Activated CD8-positive, alpha-beta T cell treated with anti-CD3 and anti-CD28 coated beads for 36 hours (primary cell): ENCODE measurements at places on chromosomes 3 and 15. TPM values are rescaled to one million over a fixed set of nuclear protein-coding genes. Genes with fewer than 3 reads are reported as not detected.

DNA sequence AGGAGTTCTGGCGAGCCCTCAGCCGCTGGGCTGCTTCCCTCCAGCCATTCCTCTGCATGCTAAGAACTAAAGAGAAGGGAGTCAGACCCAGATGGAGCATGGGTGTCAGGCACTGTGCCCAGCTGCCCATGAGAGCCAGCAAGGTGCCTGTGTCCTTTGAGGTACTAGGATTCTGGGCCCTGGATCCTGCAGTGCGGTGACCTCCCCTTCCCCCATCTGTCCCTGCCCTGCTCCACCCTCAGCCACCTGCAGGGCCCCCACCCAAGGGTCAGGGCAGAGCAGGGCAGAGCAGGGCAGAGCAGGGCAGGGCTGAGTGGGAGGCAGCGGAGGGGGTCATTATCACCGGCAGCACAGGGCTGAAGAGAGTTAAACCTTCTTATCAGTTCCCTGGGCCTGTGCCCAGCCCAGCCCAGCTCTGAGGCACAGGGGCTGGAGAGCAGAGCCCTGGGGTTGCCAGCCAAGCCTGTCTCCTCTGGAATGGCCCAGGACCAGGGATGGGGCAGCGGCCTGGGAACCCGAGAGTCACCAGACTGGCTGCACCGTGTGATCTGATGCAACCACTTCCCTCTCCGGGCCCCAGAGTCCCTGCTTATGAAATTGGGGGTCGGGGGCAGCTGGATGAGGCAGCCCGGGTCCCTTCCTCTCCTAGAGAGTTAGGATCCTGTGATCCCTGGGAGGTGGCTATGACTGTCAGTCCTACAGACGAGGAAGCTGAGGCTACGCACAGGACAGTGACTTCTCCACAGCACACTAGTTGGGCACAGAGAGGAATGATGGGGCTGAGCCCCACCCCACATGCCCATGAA lies 17.3 kb downstream of the ZDHHC19 start:
- DNase-seq: no peak
- H3K4me3 ChIP-seq: no peak overlapping the region
- H3K36me3 ChIP-seq: no peaks in the 10 kb centered on the region
- H3K27me3 ChIP-seq: no peaks in the 10 kb centered on the region

- H3K27ac ChIP-seq: no peak overlapping the region
- H3K27me3 ChIP-seq: peaks cover 1% of the 10 kb centered on the region
- no peaks in the 10 kb centered on the region for H3K4me1 ChIP-seq
- no peak overlapping the region for H3K4me3 ChIP-seq
- no peaks in the 10 kb centered on the region for H3K36me3 ChIP-seq
Measured at GRCh38 chr3:139732729-139733128, 55.0 kb upstream of the NMNAT3 start.

DNA sequence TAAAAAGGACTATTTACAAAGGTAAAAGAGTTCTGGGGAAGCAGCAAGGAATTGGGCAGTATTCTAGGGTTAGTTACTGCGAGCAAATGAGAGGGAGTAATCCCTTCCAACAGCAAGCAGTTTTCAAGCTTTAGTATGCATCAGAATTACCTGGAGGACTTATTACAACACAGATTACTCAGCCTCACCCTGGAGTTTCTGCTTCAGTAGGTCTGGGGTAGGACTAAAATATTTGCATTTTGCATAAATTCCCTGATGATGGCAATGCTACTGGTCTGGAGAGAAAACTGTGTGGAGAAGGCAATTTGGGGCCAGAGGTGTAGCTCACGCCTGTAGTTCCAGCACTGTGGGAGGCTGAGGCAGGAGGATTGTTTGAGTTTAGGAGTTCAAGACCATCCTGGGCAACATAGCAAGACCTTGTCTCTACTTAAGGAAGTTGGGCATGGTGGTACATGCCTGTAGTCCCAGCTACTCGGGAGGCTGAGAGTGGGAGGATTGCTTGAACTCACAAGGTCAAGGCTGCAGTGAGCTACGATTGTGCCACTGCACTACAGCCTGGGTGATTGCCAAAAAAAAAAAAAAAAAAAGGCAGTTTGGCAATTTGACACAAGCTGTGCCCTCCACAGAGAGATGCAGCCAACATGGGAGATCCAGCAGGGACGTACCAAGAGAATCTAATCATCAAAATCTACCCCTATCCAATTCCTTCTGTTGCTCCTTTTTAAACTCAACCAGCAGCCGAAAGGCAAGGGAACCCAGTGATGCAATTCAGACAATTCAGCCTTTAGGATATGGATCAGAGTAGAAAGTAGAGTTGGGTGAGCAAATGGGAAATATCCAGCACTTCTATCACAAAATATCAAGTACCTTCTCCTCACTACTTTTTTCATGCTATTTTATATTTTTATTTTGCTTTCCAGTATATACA lies 27.1 kb upstream of the AP4E1 start:
- no peak overlapping the region for H3K4me3 ChIP-seq
- H3K27me3 ChIP-seq: no peaks in the 10 kb centered on the region
- peaks cover 86% of the 10 kb centered on the region for H3K4me1 ChIP-seq
- peak overlapping the region; percentile 97 for H3K27ac ChIP-seq
- no peaks in the 10 kb centered on the region for H3K36me3 ChIP-seq
- no peak for DNase-seq

GRCh38 chr15:78085928-78086327 lies 6.4 kb upstream of the SH2D7 start:
- no peaks in the 10 kb centered on the region for H3K27me3 ChIP-seq
- no peak overlapping the region for H3K4me3 ChIP-seq
- H3K27ac ChIP-seq: peak overlapping the region; percentile 78
- no peak for DNase-seq
- H3K4me1 ChIP-seq: peaks cover 31% of the 10 kb centered on the region

DNA sequence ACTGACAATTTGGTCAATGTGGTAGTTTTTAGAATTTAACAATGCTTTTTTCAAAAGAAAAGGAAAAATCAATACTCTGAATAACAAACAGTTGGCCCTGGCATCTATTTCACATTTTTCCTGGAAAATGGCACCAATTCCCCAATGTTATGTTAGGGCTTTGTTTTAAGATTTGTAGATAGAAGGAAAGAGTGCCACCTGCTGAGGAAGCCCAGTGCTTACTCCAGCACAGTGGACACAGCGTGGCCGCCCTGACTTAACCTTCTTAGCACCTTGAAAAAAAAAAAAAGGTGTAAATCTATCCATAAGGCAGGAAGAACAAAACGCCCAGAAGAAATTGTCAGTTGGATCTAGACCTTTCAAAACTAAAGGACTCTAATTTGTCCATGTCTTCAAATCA lies 110.7 kb upstream of the CNTN4 start:
- no peaks in the 10 kb centered on the region for H3K4me1 ChIP-seq
- no peak overlapping the region for H3K4me3 ChIP-seq
- no peaks in the 10 kb centered on the region for H3K36me3 ChIP-seq
- peak; percentile 2 for DNase-seq
- H3K27ac ChIP-seq: no peak overlapping the region

Gene THPO
- total RNA-seq: not detected

DNA sequence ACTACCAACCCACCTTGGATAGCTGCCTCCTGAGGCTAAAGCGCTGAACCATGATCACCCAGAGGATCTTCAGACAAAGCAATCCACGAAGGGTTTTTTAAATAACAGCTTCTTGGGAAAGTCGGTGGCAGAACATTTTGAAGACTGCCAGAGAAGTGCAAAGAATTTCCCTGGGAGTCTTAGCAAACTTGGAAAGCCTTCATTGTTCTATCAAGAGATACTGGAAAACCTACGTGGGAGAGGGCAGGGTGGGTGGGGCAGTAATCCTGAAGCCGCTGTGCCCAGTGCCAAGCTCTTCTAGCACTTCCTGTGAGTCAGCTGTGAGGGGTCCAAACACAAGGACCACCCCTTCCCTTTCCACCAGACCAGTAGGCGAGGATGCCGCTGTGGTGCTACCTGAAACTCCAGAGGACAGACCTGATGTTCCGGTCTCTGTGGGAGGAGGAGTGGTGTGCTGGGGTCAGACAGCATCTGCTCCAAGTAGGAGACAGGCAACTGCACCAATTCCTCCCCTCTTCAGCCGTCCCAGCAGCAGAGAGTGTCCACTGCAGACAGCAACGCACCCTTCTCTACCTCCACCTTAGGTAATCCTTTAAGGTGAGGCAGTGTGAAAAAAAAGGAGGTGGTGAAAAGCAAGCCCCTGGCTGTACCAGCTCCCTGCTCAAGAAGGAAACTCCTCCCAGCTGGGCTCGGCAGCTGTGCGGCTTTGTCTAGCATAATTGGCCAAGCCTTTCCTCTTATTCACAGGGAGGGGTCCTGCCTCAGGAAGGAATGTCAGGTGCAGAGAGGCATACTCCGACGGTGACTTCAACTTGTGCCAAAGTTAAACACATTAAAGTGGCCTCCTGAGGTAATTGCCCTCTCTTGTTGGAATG lies 99.0 kb downstream of the TMCC1 start:
- H3K4me3 ChIP-seq: no peak overlapping the region
- peak; percentile 18 for DNase-seq
- no peak overlapping the region for H3K27ac ChIP-seq
- H3K27me3 ChIP-seq: no peaks in the 10 kb centered on the region

Gene P3H2
- not detected for total RNA-seq

DNA sequence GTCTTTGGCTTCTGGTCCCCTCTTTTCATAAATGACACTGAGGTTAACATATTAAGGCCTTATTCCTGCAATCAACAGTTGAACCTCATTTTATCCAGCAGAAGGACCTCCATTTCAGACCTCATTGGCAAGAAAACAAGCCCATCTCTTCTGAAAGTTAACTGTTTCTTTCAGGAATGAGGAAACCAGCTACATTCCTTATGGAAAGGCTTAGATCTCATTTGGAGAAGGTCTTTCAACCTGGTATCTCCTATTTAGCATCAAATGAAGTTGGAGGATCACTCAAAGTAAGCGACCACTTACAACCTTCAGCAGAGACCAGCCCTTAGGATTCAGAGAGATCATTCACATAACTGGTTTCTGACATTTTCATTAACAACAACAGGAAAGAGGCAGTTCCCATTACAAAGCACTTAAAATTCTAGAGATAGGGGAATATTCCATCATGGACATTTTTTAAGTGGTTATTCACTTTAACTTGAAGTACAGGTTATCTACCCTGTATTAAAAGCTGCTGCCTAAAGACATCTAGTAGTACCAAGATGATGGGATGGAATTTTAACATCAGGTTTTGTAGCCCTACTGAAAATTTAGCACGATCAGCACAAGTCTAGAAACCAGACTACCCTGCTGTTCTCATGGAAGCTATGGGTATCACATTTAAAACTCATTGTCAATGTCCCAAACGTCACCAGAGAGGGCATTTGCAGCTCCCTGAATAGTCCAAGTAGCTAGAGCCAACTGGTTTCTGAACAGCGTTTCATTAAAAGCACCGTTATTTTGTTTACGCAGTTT lies 30.4 kb downstream of the TFRC start:
- H3K36me3 ChIP-seq: peaks cover 72% of the 10 kb centered on the region
- no peak for DNase-seq
- peaks cover 11% of the 10 kb centered on the region for H3K4me1 ChIP-seq
- peak overlapping the region; percentile 34 for H3K27ac ChIP-seq

DNA sequence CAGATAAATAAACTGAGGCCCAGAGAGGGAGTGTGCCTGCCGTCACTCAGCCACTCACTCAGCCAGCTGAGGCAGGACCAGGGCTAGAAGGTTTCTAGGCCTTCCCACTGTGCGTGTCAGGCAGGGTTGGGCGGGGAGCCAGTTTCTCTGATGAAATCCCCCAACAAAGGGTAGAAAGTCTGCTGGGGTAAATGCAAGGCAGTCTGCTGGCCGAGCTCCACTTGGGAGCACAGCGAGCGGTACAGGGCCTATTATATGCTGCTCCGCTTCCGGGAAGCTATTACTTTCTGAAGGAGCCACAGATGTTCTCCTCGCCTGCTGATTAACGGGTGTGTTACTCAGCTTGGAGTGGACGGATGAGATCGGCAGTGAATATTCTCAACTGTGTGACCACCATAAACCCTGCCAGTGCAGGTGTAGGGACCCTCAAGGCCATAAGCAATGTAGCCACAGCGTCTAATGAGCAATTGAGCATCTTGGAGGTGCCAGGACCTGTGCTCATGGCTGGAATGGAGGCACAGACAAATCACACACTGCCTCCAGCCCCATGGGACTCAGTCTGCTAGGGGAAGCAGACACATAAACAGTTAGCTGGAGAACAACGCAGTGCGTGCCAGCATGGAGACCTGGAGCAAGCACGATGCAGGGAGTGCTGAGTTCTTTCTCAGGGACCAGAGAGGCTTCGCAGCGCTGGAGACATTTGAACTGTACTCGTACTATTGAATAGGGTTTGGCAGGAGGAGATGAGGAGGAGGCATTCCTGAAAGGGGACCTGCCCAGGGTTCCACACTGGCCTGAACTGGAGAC lies 42.1 kb downstream of the CORO2B start:
- no peaks in the 10 kb centered on the region for H3K4me1 ChIP-seq
- no peaks in the 10 kb centered on the region for H3K36me3 ChIP-seq
- H3K4me3 ChIP-seq: no peak overlapping the region

DNA sequence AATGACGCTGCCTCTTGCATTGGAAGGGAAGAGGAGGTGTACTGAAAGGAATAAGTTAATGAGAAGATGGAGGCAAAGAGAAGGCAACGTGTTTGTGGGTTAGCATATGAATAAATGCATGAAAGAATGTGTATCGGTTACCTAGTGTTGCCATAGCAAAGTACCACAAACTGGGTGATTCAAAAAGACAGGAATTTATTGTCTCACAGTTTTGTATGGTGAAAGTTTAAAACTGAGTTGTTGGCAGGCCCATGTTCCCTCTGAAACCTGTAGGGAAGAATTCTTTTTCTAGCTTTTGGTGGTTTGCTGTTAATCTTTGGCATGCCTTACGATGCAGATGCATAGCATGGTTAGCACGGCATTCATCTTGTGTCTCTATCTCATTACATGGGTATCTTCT lies 729.9 kb downstream of the MECOM start:
- no peaks in the 10 kb centered on the region for H3K36me3 ChIP-seq
- H3K4me3 ChIP-seq: no peak overlapping the region
- no peak overlapping the region for H3K27ac ChIP-seq

DNA sequence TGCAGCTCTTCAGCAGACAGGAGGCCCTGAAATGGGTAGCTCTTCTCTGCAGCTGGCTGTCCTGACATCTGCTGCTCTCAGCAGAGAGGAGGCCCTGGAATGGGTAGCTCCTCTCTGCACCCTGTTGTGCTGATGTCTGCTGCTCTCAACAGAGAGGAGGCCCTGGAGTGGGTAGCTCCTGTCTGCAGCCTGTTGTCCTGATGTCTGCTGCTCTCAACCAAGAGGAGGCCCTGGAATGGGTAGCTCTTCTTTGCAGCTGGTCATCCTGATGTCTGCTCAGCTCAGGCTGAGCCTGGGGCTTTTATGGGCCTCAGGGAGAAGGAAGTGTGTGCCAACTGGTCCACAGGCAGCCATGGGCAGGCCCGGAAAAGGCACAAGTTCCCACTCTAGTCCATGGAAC lies 66.6 kb downstream of the PIK3CB start:
- peak; percentile 24 for DNase-seq
- H3K4me3 ChIP-seq: no peak overlapping the region
- H3K4me1 ChIP-seq: peaks cover 18% of the 10 kb centered on the region
